ENCODE measurements at places on chromosomes 5 and 9.

DNA sequence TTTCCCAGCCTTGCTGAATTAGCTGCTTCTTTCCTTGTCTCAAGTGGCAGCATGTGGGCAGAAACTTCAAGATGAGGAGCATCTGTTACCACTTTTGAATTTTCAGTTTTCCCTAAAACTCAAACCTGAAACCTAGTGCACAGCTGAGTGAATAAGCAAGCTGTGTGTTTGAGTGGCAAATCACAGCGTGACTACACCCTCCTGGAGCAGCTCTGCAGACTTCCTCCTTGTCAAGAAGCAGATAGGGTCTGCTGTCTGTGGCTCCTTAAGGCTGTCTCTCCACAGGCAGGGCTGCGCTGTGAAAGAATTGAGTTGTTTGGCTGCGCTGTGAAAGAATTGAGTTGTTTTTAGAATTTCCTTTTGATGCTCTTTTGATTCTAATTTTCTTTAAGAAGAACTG lies 179.7 kb upstream of the HAPLN1 start:
- DNase-seq, result peak; percentile 34

DNA sequence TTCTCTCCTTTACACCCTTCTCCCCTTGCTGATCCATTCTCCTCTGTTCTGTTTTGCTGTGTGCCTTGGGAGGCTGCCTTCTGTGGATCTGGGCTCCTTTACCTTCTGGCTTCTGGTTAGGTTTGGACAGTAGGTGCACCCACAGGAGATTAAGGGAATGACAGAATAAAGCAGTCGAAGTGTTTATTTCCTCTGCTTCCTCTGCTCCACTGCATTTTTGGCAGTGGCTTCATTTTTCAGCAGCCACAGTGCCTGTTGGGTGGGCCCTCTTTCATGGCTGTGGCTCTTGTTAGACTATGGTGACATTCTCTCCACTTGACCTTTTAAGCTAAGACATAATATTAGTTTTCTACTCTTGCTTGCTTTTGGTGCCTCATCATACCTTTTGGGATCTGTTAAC lies 144.1 kb downstream of the CCDC171 start:
- peak; percentile 5 for DNase-seq

GRCh38 chr9:4508907-4509589 lies 18.8 kb downstream of the SLC1A1 start:
- peak; percentile 89 for DNase-seq

DNA sequence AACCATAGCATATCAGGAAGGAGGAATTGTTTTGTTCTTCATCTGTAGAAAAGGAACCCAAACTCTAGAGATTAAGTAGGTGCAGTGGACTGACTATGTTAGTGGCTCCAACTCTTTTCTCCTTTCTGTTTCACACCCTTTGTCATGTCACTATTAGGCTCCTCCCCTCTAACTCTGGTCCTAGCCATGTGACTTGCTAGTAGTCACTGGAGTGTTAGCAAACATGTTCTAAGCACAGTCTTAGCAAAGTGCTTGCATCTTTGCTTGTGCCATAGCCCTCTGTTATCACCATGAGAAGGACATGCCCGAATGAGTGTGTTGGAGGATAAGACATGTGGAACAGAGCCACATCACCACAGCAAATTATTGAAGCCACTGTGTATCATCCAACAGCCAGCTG lies 55.4 kb upstream of the PPP3R2 start:
- DNase-seq, result no peak

DNA sequence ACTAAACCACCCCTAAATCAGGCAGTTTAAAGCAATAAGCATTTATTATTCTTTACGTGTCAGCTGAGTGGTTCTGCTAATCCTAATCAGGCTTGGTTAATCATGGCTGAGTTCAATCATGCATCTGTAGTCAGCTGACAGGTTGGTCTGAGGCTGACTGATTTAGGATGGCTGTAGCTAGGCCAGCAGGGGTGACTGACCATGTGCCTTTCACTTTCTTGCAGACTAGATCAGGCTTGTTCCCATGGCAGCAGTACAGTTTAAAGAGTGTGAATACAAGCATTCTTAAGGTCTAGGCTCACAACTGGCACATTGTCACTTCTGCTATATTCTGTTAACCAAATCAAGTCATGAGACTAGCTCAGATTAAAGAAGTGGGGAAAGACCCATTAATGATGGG lies 16.1 kb upstream of the MPDZ start:
- DNase-seq, result no peak

- peak; percentile 20 for DNase-seq
These were observed 43.9 kb downstream of the RCL1 start for GRCh38 chr9:4836676-4837075.

DNA sequence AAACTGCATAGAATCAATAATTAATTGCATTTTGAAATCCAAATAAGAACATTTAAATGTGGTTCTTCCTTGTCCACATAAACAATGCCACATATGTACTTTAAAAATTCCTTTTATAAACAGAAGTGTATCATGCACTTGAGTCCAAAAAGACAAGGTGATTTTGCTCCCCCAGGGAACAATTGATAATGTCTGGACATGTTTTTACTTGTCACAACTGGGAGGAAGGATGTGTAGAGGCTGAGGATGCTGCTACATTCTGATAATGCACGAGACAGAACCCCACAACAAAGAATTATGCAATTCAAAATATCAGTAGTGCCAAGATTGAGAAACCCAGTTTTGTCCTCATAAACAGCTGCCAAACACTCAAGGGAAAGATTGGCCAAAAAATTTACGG lies 181.1 kb upstream of the ISL1 start:
- no peak for DNase-seq

GRCh38 chr5:54217826-54218503 lies 92.4 kb downstream of the ARL15 start:
- peak; percentile 82 for DNase-seq

DNA sequence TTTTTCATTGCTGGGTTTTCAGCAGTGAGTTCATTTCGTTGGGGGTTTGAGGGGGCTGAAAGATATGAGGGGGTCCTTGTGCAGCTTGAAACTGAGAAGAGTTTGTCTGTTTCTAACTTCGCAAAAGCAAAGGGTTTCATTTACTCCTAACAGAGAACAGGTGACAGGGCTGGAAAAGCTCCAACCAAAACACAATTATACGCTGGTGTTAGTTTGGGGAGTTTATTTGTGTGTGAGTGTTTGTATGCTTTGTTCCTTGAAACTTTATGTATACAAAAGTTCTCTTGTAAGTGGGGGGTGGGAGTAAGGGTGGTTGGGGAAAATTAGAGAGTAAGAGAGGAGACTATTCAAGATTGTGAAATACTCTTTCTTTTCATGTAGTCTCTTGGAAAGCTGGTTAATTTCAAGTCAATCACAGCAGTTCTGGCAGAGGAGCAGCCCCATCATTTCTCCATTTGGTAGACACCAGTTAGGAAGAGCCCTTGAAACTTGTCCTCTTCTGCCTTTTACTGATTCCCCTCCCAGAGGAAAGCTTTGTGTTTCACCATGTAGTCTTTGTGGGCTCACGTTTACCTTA lies 881 bp downstream of the TNFAIP8 start:
- DNase-seq, result no peak

All from AG10803 (cell line).